ENCODE measurements at places on chromosomes 7 and 10.

- no peak for DNase-seq
Observed at GRCh38 chr7:120718361-120718760, 139.6 kb downstream of the TSPAN12 start.

- peak; percentile 72 for DNase-seq
Observed at GRCh38 chr7:80439894-80440821, 71.7 kb downstream of the GNAT3 start.

DNA sequence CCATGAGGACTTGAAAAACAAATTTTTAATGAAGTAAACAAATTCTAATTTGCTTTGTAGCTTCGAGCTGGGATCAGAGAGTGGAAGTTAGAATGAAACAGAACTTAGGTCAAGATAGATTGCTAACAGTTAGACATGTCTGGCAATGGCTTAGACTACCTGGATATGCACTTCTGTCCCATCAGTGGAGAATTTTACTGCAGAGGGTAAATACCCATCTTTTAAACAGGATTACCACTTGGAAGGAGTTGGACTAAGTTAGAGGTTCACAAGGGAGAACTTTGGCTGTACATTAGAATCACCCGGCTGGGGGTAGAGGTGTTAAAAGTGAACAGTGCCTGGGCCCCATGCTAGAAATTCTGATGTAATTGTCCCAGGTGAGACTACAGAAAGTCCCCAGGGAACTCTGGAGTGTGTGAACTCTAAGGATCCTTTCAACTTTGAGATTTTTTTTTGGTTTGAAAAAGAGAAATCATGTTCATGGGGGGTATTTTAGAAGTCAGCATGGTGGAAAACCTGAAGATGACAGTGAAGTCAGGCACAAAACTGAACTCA lies 35.5 kb downstream of the ENTPD1 start:
- no peak for DNase-seq

GRCh38 chr10:29957236-29957635 lies 102.2 kb downstream of the JCAD start:
- no peak for DNase-seq

DNA sequence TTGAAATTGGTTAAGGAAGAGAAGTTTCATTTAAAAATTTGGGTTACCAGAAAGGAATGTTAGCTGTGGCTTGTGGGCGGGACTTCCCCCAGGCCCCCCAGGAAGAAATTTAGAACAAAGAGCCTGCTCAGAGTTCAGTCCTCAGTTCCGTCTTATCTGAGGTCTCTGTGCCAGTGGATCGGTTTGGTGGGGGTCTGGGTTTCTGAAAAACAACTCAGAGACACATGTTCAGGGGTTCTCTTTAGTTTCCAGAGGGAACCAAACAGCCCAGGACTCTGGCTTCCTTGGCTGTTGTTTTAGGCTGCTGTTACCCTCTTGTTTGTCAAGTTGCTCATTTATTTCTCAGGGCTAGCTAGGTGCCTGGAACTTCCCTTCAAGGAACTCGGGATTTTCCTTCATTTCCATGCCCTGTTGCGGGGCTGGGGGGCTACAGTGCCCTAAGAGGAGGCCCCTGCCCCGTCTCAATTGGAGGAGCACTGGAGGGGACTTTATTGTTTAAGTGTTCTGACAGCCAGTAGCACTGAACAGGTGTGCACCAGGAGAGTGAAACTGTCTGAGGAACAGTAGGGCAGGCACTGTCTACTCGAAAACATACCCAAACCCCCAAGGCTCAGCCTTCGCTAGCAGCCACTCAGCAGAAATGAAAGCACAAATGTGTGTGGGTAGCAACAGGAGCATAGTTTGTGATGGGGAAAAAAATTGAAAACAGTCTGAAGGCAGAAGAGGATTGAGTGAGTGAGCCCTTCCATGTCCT lies 59.9 kb downstream of the ALOX5 start:
- DNase-seq = no peak

GRCh38 chr10:118305730-118306129 lies 36.4 kb downstream of the FAM204A start:
- DNase-seq = no peak

- DNase-seq = no peak
Observed at GRCh38 chr7:29005406-29005805, 47.3 kb upstream of the TRIL start.

DNA sequence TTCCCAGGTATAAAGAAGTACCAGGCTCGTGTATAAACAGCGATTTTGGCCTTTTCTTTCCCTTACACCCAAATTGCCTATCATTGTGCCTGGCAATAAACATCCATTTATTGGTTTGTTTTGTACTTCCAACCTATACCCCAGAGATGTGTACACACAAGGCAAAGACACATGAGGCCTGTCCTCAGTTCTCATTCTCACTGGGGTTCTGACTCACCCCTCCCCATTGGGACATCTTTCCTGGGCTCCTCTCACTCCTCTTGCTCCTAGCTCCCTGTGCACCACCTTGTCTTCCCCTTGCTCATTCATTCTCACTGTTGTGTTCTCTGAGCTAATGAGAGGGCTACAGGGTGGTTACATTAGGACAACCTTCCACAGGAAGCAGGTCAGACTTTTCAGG lies 240.7 kb downstream of the ANK3 start:
- DNase-seq = no peak

- no peak for DNase-seq
Observed at GRCh38 chr10:83990126-83990525, 149.2 kb upstream of the GHITM start.

GRCh38 chr10:132532749-132533560 lies 4.6 kb upstream of the INPP5A start:
- DNase-seq = peak; percentile 85

GRCh38 chr7:138590154-138590553 lies 111.0 kb downstream of the SVOPL start:
- DNase-seq = no peak

DNA sequence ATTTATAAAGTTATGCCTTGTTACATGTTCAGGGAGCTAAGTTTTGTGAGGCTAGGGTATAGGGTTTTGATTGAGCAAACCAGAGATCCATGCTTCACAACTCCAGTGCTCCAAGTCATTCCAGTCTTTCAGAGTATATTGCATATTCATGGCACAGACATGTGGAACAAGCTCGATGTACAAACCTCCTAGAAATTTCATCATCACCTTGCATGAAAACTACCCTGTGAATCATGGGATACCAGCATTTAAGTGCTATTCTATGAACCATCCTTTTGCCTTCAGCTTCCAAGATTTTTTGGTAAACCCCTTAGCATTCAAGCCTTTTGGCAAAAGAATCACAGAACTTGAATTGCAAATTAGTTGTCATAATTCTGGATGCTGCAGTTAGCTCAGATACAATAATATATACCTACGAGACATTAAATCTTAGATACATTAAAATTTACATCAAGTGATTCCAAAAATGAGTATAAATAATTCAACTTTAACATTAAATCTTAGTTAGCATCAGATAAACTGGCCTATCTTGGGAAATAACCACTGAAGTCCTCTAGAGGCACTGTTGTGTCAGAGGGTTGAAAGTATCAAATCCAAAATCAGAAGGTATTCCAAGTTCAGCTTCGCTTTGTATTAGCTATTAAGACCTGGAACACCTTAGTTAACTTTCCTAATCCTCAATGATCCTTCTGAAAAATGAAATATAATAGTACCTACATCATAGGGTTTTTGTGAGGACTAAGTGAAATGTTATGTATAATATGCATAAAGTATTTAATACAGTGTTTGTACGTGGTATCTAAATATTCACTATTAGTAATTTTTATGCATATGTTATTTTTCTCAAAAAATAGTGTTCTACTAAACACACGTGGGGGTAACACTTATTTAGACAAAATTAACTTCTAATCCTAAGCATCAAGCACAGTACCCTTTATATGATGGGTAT lies 55.5 kb upstream of the CABCOCO1 start:
- DNase-seq = peak; percentile 48

GRCh38 chr10:69650589-69651261 lies 20.7 kb downstream of the FAM241B start:
- DNase-seq = no peak

DNA sequence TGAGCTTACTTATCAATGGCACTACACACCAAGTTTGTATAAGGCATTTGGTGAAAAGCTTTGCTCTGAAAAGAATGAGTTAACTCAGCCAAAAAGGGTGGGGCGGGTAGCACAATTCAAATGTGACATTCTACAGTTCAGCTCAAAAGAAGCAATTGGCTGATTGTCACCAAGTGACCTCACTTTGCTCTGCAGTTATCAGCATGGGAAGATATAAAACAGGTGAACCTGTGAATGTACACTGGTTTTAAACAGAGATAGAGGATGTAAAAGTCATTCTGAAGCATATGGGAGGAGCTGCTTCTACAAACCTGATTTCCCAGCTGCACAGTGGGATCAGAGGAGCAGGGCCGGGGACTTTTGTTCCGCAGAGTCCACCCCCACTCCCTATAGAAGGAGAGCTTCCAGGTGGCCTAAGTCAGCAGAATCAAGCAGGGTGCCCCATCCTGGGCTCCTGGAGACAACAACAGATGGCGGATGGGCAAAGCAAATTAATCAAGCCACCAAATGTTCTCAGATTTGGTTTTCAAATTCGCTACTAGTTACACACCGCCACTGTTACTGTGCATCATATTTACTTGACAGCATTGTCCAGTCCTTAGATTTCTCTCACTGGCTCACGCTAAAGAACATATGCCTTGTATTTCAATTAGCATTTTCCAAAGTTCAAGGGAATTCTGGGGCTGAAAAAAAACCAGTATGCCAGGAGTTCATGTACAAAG lies 27.5 kb upstream of the NPVF start:
- DNase-seq = no peak

DNA sequence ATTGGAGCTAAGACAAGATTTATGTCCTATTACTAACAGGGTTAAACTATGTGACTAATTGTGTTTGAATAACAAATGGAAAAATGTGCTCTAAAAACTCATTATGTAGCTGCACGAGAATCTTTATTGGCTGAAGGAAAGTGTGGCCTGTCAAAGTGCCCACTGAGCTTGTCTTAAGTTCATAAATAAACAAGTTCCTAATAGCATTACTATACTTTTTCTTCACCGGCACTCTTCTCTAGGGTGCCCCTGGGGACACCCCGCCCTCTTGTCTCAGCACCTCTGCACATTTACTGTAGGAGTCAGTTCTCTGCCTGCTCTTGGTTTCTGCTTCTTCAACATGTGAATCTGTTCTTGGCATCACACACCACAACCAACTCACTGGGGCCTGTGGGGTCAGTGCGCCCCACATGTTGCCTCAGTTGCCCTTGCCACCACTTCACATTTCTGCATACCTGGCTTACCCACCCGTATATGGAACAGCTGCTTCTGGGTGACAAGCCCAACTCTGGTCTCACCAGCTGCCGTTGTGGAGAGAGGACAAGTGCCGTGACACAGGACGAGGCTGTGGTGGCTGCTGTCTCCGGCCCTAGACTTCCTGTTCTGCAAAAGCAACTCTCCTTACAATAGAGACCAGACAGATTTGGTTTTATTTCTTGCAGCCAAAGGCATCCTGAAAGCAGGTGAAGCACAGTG lies 96.3 kb upstream of the DDC start:
- DNase-seq = no peak

Measured in choroid plexus epithelial cell (primary cell).